MM.1S (cell line): ENCODE measurements at places on chromosomes 6 and 20.

DNA sequence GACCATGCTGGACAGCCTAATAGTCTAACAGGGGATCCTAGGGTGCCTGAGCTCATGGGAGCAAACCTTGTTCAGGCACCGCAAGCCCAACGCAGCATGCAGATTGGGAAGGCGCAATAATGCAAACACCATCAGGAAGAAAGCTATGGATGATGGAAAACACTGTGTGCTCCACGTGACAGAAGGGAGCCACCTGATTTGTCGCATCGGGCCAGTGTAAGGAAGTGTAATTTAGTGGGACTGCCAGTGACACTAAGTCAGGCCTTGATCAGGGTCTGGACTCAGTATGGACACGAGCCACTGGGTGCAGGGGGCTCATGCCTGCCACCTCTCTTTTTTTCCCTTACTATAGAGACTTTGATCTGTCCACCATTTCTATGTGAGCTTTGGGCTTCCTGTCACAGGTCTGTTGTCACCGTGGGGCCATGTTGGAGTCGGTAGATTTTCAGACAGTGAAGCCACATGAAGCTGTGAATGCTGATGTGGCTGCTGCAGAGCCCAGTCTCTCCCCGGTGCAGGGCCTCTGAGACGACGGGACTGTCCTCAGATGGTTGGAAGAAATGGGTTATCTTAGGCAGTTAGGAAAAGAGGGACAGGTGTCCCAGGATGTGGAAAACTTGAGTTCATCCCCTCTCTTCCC is 74.2 kb upstream of the AGPAT4 start:
- DNase-seq, result no peak

- DNase-seq, result no peak
Measured at GRCh38 chr20:40197691-40198090, 491.3 kb downstream of the MAFB start.

- DNase-seq, result no peak
Measured at GRCh38 chr6:149985481-149985937, 21.8 kb downstream of the ULBP1 start.

GRCh38 chr20:23268792-23269354 is 81.7 kb upstream of the NXT1 start:
- no peak for DNase-seq

- DNase-seq, result no peak
Measured at GRCh38 chr20:51159303-51159702, 136.4 kb upstream of the KCNG1 start.

DNA sequence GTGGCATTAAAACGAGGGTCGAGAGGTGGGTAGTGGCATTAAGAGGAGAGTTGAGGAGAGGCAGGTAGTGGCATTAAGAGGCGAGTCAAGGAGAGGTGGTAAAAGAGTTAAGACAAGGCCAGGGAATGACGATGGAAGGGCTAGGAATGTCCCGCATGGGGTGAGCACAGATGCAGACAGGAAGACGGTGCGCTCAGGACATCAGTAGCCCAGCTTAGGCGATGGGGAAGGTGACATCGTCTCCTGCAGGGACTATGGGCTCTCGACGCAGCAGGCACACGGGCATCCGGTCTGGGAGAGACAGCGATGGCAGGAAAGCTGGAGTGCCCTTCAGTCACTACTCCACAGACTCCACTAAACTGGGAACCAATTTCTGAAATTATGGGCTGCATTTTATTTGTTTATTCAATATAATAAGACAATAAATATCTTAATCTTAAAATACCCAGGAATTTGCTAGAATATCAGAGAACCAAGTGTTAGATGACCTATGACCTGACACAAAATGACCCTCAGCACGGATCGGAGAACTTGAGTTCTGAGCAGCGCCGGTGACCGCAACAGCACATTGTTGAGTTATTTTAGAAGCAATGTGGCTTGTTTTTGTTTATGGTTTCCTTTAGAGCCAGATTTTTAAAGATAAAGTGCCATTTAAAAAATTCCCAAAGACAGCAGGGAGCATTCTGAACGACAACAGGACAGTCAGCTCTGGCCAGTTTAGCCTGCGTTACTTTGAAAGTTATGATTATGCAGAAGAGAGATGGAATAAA is 177.7 kb downstream of the SMOC2 start:
- peak; percentile 50 for DNase-seq

GRCh38 chr6:42392833-42393232 is 58.9 kb downstream of the TRERF1 start:
- no peak for DNase-seq

- DNase-seq, result no peak
Measured at GRCh38 chr6:81263531-81264168, 488.8 kb downstream of the TENT5A start.

DNA sequence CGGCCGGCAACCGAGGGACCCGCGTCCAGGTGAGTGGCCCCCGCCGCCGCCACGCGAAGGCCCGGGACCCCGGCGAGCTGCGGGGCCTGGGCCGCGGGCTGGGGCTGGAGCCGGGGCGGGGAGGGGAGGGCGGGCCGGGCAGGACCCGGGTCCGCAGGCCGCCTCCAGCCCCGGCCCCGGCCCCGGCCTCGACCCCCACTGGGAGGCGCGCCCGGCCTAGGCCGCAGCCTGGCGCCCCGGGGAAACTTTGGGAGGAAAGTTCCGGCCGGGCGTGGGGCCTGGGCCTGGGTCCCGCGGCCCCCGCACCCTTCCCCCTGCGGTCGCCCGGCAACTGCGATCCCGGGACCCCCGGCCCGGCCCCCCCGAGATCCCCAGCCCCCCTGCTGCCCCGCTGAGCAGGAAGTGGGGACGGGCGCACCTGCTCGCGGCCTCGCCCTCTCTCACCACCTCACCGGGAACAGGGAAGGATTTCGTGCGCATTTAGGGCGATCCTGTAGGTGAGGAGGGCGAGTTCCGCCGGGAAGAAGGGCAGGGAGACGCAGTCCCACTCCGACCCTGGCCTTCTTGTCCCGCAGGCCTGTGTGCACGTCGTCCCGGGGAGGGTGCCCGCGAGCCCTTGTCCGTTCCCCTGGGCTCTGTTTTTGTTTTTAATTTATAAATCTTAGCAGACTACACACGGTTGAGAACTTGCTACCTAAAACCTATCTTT is 402 bp downstream of the OSBPL2 start:
- no peak for DNase-seq

- DNase-seq, result no peak
Measured at GRCh38 chr20:60729135-60729900, 522.7 kb upstream of the CDH4 start.

- no peak for DNase-seq
Measured at GRCh38 chr20:25461786-25462545, 54.5 kb downstream of the GINS1 start.

DNA sequence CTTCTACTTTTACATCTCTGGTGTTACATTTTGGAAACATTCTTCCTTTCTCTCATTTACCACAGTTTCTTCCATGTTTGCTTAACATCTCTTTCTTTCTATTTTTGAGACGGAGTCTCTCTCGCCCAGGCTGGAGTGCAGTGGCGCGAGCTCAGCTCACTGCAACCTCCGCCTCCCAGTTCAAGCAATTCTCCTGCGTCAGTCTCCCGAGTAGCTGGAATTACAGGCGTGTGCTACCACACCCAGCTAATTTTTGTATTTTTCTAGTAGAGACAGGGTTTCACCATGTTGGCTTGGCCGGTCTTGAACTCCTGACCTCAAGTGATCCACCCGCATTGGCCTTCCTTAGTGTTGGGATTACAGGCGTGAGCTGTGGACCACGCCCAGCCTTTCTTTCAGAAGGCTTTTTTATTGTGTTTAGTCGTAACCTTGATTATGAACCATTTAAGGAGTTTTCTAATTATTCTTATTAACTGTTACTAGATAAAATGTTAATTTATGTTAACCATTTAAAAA is 27.8 kb downstream of the MAP3K4 start:
- no peak for DNase-seq

- no peak for DNase-seq
Measured at GRCh38 chr6:41021832-41022231, 17.2 kb downstream of the UNC5CL start.

DNA sequence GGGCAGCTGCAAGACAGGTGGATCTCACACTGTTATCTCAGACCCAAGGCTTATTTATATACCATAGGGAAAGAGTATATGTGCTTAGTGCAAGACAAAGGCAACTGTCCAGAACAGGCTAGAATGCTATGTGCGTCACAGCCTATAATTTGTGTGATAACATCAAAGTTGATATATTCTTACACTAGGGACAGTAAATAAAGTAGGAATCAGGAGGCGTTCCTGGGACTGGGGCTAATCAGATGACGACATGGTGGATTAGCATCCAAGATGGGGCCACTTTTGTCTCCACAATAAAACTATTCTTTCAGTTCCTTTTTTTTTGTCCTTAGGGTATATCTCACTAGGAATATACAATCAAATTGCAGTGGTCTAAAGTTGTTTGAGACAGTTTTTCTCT is 54.9 kb upstream of the IER3 start:
- DNase-seq, result no peak
